ENCODE measurements at places on chromosomes 12 and 14.
A peak's percentile ranks its signal among the peaks of the same experiment; 100 is the strongest.

- no peak for DNase-seq
Measured at GRCh38 chr14:66017927-66018326, 468.2 kb upstream of the CCDC196 start.

DNA sequence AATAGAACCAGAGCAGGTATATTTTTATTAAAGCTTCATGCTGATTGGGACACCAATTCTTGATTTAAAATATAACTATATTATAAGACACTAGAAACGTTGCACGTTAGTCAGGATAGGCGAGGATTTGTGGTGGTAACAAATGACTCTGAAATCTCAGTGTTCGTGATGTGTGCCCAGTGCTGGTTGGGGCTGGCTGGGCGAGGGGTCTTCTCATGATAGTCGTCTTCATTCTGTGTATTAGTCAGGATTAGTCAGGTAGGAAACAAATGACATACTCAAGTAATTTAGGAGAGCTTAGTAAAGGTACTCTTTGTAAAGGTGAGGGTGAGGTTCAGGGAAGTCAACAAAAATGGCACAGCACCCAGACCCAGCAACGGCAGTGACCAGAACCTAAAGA is 73.9 kb upstream of the HIF1A start:
- no peak for DNase-seq

- no peak for DNase-seq
Measured at GRCh38 chr12:120346681-120347080, 19.1 kb upstream of the PLA2G1B start.

DNA sequence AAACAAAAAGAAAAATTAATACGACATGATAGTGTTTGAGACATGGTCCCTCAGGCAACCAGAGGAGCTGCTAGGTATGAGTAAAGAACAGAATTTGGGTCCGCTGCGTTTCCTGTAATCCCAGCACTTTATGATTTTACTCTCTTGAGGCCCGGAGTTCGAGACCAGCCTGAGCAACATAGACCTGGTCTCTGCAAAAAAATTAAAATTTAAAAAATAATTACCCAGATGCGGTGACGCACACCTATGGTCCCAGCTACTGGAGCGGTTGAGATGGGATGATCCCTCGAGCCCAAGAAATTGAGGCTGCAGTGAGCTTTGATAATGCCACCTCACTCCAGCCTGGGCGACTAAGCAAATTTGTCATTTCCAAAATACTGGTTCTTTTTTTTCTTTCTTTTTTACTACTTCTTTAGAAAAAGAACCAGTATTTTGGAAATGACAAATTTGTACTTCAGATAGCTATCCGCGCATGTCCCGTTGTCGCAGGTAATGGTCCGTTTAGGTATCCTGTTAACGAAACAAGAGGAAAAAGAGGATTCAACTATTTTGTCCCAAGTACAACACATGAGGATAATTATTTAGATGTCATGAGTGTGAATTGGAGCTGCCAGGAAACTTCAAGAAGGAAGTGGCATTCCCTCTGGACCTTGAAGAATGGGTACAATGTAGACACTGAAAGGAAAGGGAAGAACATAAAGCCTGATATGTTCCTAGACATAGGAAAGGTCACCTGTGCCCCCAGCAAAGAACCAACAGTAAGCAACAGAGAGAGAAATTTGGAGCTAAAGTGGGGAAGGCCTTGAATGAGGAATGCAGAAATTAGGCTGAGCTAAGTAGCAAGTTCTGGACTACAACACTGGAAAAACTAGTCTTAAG is 1.2 kb upstream of the HECTD1 start:
- DNase-seq = no peak

- DNase-seq = no peak
Measured at GRCh38 chr12:125688223-125688622, 623.0 kb downstream of the AACS start.

DNA sequence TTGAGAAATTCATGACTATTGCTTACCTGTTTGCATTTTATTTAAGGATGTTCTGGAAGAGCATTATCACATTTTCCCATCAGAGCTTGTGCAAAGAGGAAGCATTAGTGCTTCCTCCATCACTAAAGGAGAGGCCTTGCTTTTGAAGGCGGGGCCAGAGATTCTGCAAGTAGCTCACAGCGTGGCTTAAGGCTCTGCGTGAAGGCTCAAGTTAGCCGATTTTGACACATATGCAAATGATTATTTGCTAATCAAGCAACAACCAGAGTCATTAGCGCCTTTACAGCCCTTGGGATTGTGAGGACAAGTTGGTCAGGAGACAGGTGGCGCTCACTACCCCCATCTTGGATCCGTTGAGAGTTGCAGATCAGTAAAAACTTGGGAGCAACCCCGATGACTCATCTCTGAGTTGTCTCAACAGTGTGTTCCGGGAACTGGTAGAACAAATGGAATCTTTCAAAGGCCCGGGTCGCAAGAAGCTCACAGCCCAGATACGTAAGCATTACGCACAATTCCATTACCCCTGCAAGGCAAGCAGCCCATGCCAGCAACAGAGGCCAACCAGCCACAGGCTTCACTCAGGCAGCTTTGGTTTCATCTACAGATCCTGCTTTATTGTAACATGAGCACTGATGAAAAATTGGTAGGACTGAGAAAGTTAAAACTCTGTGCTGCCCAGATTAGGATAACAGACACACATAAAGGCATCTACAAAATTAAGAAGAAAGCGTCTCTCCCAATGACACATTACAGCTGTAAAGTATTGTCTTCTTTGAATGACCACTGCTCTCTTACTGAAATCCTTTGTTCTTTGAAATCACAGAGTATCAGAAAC is 34.9 kb upstream of the SPTSSA start:
- no peak for DNase-seq

DNA sequence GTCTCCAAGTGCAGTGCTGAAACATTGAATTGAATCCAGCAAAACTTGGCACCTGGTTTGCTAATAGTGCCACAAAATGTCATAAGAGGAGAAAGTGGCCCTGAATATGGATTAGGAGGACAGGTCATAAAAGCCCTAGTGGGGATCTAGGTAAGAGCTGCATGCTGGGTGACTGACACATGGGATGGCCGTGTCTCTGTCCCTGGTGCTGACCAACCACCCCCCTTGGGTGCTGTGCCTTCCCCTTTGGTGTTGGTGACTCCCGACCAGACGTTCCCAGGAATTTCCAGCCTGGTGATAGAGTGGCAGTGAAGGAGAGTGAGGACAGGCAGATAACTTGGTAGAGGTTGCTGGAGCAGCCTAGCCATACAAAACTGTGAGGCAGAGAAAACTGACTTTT is 142.8 kb downstream of the VRK1 start:
- DNase-seq = no peak

DNA sequence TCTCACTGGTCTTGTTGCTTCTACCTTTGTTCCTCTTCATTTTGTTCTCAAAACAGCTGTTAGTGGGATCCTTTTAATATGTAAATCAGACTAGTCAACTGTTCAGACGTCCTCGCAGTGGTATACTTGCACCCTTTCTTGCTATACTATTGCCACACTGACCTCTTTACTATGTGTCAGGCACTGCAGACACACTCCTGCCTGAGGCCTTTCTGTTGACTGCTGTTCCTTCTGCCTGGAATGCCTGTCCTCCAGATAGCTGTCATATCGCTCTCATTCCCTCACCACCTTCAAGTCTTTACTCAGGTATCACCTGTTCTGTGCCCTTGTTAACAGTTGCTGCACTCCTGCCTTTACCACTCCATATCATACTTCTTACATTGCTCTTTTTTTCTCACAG is 90.0 kb upstream of the TMEM263 start:
- DNase-seq = no peak

DNA sequence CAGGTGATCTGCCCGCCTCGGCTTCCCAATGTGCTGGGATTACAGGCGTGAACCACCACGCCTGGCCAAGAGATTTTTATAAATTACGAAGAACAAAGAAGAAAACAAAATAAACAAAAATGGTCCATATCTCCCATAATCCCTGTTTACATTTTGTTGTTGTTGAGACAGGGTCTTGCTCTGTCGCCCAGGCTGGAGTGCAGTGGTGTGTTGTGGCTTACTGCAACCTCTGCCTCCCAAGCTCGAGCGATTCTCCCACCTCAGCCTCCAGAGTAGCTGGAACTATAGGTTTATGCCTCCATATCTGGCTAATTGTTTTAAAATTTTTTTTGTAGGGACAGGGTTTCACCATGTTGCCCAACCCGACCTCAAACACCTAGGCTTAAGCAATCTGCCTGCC is 156.1 kb downstream of the ZNF664 start:
- no peak for DNase-seq

DNA sequence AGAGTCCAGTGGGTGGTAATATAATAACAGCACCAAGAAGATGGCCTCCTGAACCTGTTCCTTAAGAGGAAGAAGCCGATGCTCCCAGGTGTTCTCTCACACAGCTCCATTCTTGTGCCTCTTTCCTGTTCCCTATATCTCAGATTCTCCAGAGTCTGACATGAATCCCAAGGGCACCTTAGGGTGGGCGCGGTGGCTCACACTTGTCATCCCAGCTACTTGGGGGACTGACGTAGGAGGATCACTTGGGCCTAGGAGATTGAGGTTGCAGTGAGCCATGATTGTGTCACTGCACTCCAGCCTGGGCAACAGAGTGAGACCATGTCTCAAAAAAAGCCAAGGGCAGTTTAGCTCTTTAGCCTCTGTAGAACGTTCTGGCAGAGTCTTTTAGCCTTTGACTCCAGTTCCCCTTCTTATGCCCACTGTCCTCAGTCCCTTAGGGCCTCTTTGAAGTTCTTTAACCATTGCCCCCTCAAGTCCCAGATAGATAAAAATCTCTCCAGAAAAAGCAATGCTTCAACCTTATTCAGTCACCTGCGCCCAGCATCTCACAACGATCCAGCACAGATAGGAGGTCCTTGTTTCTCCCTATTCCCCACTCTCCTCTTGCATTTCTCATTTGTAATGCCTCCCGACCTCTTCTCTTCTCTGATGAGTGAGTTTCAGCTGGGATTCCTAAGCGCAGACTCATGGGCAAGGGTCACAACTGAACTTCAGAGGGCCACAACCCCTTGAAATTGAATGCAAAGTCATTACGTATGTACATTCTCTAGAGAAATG is 4.7 kb downstream of the CCDC184 start:
- no peak for DNase-seq

- no peak for DNase-seq
Measured at GRCh38 chr14:91387951-91388381, 29.7 kb downstream of the CCDC88C start.

DNA sequence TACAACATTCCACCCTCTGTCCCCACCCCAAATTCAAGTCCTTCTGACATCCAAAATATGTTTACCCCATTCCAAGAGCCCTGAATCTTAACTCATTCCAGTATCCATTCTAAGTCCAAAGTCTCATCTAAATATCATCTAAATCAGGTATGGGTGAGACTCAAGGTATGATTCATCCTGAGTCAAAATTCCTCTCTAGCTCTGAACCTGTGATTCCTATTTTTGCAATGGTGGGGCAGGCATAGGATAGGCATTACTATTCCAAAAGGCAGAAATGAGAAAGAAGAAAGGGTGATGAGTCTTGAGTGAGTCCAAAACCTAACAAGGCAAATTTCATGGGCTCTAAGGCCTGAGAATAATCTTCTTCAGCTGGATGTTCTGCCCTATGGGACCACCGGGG is 140.3 kb upstream of the FAR2 start:
- DNase-seq = no peak

DNA sequence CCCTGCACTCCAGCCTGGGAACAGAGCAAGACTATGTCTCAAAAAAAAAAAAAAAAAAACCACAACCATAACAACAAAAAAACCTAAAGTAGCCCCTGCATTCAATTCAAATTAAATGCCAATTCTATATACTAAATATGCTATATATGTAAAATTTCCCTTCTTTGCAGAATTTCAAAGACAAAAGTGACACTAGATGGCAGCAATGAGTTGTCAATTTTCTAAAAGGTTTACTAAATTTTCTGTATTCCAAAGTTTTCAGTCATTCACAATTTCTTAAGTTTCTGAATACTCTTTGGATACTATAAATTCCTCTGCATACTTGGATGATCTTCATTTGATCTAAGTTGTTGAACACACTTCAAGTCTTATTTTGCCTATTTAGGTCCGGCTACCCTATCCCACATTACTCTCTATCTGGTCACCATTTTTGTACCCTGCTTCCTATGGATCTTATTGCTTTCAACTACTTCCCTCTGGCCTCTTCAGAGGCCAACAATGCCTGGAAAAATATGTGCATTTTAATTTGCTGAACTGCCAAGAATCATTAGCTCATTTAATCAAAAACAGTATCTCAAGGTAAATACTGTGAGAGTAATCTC is 27.9 kb downstream of the HNRNPC start:
- DNase-seq = no peak

DNA sequence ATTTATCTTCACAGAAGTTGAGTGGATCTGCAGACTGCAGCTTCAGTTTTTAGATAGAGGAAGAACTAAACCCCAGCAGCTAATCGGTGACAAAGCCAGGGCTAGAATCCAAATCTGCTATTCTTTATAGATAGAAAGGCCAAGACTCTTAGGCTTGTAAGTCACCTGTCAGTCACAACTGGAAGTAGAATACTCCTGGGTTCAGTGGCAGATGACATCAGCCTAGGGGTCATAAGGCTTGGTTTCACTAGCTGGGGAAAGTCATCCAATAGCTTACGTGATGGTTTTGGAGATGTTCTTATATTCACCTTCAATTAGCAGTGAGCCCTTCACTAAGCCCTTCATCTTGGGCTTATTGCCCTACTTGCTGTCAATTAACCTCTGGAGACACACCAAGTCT is 93.4 kb downstream of the APAF1 start:
- DNase-seq = no peak

DNA sequence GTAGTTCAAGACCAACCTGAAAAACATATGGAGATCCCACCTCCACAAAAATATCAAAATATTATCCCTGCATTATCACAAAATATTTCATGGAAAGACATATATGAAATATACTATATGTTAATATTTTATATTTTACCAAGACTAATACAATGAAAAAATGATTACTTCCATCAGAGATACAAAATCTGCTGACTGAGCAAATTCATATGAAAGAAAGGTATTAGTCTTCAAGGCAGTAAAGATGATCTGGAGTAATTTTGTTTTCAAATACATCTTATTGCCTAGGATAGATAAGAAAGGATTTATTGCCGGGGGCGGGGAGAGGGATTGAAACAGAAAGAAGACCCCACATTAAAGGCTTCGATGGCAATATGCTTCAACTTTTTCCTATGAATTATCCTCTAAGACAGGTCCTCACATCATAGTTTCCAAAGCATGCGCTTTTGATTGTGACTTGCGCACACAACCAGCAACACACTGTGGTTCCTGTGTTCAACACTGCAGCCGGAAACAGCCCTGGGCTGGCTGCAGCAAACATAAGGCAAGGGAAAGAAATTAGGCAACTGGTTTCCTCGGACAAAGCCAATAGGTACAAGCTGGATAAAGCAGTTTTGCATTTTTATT is 83.2 kb downstream of the SPPL3 start:
- peak; percentile 4 for DNase-seq

GRCh38 chr12:132398386-132398991 is 69.1 kb upstream of the GALNT9 start:
- DNase-seq = no peak

- DNase-seq = no peak
Measured at GRCh38 chr14:80536456-80536855, 325.2 kb upstream of the DIO2 start.
